ENCODE measurements at places on chromosomes 4 and X.

DNA sequence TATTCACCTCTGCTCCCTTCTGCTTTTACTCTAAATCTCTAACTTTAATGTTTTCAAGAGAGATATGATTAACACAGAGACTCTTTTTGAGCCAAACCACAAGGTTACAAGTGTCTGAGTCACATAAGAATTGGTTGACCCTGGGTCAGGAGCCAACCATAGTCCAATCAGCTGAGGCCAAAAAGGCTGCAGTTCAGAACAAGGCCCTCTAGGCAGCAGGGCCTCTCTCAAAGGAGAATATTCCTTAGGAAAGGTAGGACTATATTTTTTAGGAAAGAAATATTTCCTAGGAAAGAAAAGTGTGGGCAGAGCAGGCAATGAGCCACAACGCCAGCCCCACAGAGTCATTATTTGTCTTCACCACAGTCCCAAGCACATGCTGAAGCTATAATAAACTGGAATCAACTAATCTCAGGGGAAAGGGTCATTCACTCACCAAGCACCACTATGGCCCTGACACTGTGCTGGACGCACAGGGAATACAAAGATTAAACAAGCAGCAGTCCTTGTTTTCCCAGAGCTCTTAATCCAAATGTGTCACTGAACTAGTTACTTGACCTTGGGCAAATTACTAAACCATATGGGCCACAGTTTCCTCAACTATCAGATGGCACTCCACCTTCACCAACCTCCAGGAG is 2.2 kb downstream of the ATP8A1 start:
- DNase-seq = no peak

- no peak for DNase-seq
Observed at GRCh38 chr4:56613101-56613862, 67.8 kb downstream of the HOPX start.

DNA sequence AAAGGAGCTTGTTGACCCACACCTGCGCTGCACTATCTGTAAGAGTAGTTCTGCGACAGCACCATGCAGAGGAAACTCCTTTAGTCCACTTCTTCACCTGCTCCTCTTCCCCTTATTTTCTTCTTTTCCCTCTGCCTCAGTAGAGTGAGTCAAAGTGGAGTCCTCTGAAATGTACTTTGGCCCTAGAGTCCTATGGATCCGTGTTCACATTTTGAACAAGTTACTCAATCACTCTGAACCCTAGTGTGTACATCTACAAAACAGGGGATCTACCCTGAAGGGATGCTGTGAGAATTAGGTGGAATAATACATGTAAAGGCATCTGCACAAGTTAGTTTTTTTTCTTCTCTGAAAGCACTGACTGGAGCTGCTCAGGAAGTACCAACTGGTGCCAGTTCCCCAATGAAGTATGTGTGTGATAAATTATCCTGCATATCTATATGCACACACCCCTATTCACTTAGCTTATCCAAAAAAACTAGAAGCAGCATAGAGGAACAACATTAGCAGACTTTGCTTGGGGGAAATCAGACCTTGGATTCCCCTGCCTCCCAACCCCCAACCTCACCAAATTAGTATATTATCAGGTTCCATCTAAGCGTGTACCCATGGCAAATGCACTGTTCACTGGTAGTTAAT is 118.5 kb upstream of the FAM9C start:
- DNase-seq = no peak

- DNase-seq = no peak
Observed at GRCh38 chrX:36510736-36511135, 497.4 kb upstream of the FAM47C start.

- DNase-seq = no peak
Observed at GRCh38 chr4:12635629-12636028, 848.5 kb downstream of the RAB28 start.

Data from HEK293T (cell line).